Stimulated activated CD8-positive, alpha-beta memory T cell treated with anti-CD3 and anti-CD28 coated beads, Interleukin-7, amount 100 ng/mL, for 48 hours (primary cell): ENCODE measurements at places on chromosomes 6 and 20.

DNA sequence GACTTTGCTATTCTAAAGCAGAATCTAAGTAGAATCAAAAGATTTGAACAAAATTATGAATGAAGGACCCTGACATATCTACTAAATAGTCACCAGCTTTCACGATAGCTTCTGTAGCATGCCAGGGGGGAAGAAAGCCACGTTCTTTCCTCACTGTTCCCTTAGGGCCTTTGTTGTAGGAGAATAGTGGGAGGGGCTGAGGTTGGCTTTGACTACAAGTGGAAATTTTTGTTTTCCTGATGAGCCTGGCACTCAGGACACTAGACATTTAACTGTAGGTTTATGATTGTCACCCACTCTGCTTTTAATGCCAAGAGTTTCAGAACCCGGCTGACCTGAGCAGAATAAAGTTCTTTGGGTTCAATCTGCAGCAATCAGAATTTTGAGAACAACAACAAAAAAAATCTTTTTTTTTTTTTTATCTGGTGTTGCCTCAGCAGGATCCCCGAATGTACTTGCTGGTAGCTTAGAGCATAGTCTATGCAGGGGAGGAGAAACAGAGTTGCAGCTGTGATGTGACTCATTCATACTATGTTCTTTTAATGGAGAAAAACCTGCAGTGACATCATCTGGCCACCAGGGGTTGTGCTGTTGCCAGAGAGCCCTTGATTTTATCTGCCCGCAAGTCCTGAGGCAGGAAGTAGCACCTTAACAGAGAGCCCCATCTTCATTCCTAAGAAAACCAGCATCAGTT is 38.5 kb downstream of the TPD52L1 start:
- DNase-seq, result peak; percentile 13

GRCh38 chr6:127857051-127857637 is 43.7 kb downstream of the THEMIS start:
- DNase-seq, result no peak

DNA sequence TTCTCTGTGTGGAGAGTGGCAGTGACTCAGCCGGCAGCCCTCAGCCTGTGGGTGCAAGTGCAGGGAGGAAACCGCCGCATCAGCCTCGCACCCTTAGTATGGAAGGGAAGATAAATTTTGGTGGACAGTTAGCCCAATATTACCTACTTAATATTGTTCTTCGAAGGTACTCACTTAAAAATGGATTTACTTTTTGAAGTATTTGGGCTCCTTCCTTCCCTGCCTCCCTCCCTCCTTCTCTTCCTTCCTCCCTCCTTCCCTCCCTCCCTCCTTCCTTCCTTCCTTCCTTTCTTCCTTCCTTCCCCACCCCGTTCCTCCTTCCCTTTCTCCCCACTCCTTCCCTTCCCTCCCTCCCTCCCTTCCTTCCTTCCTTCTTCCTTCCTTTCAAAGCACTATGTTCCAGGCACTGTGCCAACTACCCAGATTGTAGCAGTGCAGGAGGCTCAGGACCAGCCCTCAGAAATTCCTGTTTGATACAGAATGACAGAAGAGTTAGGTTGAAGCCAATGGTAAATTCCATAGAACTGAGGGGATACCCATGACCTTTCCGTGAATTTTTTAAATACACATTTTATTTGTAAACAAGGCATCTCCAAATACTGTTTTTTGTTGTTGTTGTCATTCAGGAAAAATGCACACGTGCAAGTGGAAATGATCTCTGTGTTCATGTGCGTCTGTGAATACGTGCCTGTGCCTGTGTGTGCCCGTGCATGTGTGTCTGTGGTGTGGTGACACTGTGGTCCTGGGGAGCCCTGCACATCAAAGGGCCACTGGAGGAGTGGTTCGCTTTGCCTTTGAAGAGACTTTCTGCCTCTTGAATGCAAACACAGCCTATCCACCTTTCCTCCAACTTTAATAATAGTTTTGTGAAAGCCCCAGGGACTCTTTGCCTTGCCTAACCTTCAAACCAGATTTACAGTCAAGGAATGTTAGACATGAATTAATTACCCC is 141.7 kb downstream of the EDN3 start:
- DNase-seq, result no peak

- no peak for DNase-seq
Observed at GRCh38 chr6:150702675-150703074, 103.0 kb downstream of the PLEKHG1 start.

- no peak for DNase-seq
Observed at GRCh38 chr6:166167801-166168615, at the start of gene TBXT. Gene TBXT (minus strand): TSS chr6:166167851. CDS start chr6:166167591, 260 bp downstream.

- no peak for DNase-seq
Observed at GRCh38 chr6:71294121-71294523, 5.5 kb downstream of the OGFRL1 start.

- DNase-seq, result no peak
Observed at GRCh38 chr20:35009665-35010328, 54.1 kb downstream of the MYH7B start.

- no peak for DNase-seq
Observed at GRCh38 chr6:139473731-139474130, 99.3 kb upstream of the CITED2 start.

DNA sequence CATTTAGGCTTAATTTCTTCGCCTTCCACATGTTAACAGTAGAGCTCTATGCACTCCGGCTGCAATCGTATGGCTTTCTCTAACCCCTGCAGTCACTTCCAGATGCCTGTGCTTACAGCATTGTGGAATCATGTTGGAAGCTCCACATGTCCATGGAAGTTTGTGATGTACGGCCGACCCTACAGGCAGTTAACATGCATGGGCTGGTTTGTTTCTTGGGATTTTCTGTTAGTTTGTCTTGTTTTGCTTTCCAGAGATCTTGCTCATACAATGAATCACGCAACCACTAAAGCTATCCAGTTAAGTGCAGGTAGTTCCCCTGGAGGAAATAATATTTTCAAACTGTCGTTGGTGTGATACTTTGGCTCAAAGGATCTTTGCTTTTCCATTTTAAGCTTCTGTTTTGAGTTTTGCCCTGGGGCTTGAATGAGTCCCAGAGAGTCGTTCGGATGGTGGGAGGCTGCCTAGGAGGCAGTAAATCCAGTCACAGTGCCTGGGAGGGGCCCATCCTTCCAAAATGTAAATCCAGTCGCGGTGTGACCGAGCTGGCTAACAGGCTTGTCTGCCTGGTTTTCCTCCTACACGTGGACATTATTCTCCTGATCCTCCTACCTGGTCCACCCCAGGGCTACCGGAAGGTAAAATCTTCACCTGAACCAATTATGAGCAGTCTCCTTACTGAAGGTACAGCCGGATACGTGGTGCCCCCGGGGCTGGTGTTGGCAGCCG is 225.9 kb downstream of the SMOC2 start:
- DNase-seq, result no peak

- DNase-seq, result no peak
Observed at GRCh38 chr6:3304500-3305215, 45.9 kb downstream of the PSMG4 start.

DNA sequence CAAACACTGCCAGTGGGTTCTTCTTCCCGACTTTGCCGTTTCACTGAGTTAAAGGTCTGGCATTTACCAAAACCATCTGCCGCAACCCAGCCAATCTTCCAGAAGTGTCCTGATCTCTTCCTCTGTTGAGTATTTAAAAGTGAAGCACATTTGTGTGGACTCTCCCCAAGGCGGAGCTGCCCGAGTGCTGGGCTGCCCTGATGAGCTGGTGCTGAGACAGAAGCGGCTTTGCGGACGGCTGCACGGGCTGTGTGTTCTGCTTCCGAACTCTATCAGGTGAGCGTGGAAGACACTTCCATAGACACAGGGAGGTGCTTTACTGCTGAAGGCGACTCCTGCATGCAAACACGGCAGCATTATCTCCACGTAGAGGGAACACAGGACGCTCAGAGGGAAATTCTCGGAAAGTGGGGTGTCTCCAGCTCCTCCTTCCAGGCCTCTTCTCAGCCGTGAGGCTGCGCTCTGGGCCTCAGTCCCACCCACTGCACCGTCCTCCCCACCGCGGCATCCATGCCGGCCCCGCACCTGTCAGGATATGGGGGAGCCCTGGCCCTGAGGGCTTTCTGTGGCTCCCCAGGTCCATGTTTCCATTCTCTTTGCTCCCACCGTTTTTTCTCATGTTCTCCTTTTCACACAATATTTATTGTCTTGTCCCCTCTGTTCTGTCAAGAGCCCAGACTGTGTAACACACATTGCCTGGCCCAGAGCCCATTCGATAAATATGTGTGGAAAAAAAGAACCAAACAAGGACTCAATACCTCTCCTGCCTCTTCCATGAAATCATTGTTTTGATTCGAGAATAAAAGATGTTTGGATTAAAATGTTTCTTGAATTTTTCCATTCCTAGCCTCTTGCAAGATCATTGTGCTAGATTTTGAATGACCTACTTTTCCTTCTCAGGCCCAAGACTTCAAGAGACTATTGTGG is 205.1 kb downstream of the DLL1 start:
- DNase-seq, result no peak

GRCh38 chr6:160505970-160506369 is 157.8 kb downstream of the SLC22A3 start:
- DNase-seq, result no peak

- no peak for DNase-seq
Observed at GRCh38 chr6:53974941-53975340, 136.3 kb upstream of the MLIP start.

DNA sequence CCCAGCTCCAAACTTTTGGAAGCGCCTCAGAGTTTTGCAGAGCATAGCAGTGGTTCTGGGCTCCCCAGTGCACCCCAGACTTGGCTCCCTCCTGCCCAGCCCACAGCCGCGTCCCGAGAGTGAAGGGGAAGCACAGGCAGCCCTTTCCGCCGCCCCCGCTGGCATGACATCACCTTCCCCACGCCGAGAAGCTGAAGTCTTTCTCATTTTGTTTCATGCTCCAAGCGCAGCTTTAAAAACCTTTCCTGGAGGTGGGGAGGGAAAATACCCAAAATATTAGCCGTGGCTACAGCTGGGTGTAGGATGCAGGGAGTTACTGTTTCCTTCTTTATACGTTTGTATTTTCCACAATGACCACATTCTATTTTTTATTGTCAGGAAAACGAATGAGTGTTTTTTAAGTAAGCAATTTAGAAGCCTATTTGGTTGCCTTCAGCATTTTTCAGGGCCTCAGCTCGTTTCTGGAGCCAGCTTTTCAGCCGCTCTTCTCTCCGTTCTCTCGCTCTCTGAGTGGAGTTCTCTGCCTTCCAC is 72.9 kb downstream of the SNX5 start:
- peak; percentile 50 for DNase-seq

DNA sequence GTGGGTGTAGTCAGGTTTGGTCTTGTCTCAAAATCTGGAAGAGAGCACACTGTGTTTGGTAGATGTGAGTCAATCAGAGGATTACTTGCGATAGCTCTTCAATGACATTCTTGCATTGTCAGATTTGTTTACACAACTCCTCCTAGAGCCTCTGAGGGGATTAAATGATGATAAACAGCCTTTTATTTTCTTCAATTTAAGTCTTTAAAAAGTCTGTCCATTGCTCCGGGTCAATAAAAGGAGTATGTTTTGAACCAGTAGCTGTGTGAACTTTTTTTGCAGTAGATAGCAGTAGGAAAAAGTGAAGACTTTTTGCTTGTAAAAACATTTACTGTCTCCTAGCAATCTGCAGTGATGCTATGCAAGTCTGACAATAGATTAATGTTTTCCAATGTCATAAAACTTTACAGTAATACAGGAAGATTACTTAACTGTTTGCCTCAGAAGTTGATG is 49.9 kb downstream of the GJA1 start:
- no peak for DNase-seq

DNA sequence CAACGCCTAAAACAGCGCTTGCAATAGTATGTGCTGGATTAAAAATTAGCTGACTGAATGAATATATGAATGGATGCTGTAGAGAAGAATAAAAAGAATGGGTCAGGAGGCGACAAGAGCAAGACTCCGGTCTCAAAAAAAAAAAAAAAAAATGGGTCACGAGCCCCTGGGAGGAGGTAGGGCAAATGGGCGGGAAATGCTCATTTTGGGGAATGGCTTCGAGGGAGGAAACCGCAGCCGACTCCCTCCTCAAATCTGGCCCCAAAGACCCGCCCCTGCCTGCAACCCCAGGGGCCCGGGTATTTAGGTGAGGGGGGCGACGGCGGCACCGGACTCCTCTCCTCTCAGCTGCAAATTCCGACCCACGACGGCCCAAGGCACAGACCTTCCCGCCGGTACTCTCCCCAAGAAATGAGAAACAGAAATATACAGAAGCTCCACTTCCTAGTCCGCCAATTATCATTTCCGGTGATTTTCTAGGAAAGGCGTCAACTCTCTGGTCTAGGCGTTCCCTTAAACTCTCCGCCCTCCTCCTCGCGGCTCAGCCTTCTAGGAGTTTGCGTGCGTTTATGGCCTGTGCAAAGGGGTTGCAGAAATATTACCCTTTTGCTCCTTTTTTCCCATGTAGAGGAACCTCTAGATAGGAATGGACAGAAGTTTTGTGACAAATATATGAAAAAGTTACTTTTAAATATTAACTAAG is at the start of gene ZNF311:
Gene ZNF311 (minus strand): TSS at position 133 of the 703 bp plus-strand sequence. CDS start 1,361 bp downstream, outside the sequence.
- peak; percentile 24 for DNase-seq

GRCh38 chr20:63686492-63687321 is 9.7 kb upstream of the TNFRSF6B start:
- DNase-seq, result no peak

DNA sequence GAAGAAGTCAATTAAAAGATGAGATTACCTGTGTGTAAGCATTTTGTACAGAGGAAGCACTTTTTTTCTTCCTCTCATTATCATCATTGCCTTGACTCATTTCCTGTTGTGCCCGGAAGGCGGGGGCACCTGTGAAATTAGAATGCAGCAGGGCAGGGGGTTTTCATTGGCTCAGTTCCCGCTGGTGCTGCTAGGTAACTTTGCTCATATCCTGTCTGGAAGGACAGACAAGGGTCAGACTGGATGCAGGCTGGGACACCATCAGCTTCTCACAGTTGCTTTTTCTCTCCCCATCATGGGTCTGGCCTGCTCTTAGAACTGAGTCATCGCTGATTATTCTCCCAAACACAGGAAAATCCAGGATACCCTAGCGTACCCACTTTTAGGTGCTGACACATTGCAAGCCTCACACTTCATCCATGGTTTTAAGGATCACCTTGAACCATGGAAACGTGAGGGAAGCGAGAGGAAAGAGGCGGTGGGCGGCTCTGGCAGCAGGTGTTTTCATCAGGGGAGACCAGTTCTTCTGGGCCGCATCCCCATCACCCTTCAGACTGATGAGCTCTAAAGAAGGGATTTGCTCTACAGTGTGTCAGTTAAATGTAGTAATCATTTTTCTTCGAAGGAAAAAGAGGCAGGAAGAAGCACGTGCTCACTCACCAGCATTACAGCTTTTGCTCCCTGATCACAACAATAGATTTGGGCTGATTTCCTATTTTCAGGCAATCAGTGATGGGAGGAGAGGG is 195.7 kb upstream of the SASH1 start:
- peak; percentile 49 for DNase-seq

GRCh38 chr6:48067148-48067712 is 43.8 kb downstream of the PTCHD4 start:
- DNase-seq, result no peak
